ENCODE measurements at places on chromosomes 7 and 10.

GRCh38 chr7:150668472-150668911 is 17.0 kb upstream of the GIMAP2 start:
- peak; percentile 93 for DNase-seq

DNA sequence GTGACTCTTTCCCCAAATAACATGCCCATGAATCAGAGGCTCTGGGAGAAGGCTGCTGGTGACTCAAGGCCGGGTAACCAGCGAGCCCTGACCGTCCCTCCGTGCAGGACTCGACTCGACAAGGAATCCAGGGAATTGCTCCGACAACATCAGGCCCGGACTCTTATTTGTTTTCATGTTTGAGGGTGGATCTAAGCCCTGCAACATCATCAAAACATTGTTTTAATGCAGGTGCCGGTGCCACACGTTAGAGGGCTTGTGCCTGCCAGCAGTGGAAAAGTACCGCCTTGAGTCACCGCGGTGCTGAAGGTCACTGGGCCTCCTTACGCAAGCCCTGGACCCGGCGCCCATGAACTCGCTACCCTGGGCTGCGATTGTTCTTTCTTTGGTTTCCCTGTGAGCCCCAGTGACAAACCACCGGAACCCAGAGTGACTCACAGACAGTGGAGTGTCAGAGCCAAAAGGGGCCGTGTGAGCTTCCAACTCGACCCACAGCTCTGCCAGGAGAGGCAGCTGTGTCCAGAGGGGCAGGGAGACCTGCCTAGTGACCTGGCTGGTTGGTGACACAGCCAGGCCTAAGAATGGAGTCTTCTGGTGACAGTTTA is 139.4 kb upstream of the SHH start:
- DNase-seq = no peak

GRCh38 chr7:5755704-5756504 is 25.6 kb downstream of the RNF216 start:
- no peak for DNase-seq

DNA sequence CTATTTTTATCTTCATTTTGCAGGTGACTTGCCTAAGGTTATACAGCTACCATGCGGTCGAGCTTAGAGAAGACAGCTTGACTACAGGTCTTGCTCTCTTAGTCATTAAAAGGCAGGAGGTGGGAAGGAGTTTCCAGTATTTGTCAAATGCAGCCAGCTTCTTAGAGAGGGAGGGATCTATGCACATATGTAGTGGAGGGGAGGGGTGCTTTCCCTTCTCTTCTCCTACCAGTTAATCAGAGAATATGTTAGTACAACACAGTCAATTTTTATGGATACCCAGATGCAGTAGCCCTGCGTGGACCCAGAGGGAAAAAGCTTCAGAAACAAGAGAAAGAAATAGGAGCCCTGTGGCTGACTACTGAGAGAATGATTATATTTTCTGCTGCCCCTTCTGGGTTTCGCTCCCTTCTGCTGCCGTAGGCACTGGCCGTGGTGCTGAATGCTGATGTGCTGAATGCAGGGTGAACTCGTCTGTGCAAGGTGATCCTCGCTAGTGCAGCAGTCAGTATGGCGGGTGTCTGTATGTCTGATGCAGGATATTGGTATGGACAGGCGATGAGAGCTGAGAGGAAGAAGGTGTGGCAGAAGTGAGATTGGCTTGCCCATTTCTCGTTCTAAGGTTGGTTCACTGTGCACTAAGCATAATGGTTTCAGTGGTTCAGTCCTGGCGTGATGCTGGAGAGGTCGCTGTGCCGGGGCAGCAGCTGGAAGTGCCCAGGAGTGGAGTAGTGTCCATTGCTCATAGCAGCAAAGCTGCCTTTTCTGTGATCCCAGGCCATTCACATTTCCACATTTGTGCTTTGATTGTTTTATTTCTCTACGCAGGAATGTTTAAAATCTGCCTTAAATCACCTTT is 189.2 kb upstream of the PODXL start:
- no peak for DNase-seq

DNA sequence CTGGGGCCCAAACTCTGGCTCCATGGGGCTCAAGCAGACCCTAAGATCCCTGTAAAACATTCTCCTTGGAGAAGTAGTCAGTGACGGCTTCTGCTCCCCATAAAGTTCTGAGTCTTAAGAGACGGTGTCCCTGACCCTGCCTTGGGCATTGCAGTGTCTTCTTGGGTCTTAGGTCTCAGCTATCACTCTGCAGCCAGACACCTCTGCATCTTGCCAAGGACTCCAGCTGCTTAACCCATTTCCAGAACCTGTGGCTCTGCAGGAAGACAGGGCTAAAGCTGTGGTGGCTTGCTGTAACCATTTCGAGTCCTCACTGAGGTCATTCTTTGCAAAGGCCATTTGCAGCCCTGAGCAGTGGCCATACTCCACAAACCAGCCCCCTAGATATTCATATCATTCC is 337.1 kb upstream of the ZMIZ1 start:
- no peak for DNase-seq

- DNase-seq = peak; percentile 68
Observed at GRCh38 chr10:72340510-72341261, 14.0 kb downstream of the DNAJB12 start.

DNA sequence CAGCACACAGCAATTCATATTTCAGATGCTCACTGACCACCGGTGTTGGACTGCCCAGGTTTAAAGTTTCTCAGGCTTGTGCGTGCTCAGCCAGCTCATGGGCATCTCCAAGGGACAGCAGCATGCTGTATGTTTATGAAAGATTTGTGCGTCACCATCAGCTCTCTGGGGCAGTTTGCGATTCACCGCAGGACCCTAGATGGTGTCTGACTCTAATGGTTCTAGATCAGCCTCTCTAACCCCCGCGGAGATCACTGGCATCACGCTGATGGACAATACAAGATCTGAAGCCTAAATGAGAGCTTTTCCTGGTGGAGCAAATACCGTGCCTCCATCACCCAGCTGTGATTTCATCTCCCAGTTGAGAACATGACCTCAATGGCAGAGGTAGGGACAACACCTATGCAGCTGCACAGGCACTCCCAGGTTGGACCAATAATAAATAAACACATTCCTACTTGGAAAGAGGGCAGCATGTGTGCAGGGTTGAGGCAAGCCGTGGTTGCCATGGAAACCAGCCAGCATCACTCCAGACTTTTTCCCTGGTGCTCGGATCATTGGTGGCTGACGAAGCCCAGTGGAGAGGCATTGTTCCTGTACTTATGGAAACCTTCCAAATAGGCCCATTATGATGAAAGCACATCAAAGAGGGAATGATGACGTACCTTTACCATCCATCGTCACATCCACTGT is 253.6 kb downstream of the KCNMA1 start:
- no peak for DNase-seq

- DNase-seq = peak; percentile 7
Observed at GRCh38 chr10:92544296-92544695, 29.6 kb downstream of the IDE start.

- DNase-seq = no peak
Observed at GRCh38 chr10:125166658-125167057, 6.3 kb upstream of the CTBP2 start.

GRCh38 chr10:34528320-34528719 is 286.8 kb downstream of the PARD3 start:
- DNase-seq = no peak

- no peak for DNase-seq
Observed at GRCh38 chr7:47183862-47184590, 397.9 kb downstream of the TNS3 start.

GRCh38 chr10:117553142-117553814 is 10.7 kb downstream of the EMX2 start:
- no peak for DNase-seq

DNA sequence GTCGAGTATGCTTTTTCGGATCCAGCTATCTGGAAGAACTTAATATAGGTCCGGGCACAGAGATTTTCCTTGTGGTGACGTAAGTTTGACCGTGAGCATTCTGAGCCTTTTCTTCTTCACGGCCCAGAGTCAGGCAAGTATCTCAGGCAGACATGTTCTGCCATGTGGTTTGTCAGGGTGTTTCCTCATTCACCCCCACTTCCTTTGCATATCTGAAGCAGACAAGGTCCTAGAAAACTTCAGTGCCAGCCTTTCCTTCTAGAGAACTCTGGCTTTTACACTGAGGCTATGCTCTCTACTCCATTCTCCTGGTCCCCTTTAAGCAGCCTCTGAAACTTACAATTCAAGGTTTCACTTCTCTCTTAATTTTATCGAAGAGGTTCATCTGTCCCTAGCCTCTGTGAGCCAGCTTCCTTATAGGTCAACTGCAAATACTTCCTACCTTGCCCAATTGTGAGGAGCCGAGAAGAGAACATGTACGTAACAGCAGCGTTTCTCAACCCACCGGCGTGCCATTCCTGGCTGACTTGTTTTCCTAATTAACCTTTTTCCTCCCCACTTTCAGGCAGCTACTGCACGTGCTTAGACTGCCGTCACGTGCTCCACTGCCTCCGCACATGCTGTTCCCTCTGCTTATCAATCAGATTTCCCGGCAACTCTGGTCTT is 47.3 kb downstream of the CDCA7L start:
- peak; percentile 28 for DNase-seq

DNA sequence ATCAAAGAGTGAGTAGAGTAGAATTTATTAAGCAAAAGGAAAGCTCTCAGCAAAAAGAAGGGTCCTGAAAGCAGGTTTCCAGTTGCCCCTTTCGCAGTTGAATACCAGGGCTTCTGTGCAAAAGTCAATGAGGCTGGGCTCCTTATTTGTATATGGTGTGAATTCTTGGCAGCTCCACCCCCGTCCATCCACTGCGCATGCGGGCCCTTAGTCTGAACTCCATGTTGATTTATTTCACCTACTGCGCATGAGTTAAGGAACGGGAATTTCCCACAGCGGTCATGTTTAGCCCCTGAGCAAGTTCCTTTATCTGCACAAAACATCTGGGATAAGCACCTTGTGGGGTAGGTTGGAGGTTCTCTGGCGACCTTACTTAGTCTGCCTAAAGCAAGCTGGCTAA is 325.6 kb downstream of the ZWINT start:
- no peak for DNase-seq

- no peak for DNase-seq
Observed at GRCh38 chr10:1136268-1136667, 80.1 kb downstream of the WDR37 start.

- no peak for DNase-seq
Observed at GRCh38 chr7:37216923-37217322, 231.7 kb downstream of the ELMO1 start.

DNA sequence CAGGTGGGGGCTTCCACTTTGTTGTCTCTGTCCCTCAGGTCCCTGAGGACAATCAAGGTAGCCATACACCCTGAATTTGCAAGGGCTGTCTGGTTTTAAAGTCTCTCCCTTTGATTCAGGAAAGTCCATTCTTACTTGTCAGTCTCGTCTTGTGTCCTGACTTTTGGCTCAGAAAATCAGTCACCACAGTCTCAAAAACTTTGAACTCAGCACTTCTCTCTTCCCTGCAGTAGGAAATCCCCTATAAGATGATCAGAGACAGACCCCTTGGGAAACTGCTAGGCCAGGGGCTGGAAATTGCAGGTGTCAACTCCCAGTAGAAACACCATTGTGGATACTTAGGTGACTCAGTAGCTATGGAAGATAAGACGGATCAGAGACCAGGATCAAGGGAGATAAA is 73.1 kb downstream of the CDC123 start:
- DNase-seq = no peak

- no peak for DNase-seq
Observed at GRCh38 chr10:64142395-64142794, 621.2 kb downstream of the REEP3 start.

DNA sequence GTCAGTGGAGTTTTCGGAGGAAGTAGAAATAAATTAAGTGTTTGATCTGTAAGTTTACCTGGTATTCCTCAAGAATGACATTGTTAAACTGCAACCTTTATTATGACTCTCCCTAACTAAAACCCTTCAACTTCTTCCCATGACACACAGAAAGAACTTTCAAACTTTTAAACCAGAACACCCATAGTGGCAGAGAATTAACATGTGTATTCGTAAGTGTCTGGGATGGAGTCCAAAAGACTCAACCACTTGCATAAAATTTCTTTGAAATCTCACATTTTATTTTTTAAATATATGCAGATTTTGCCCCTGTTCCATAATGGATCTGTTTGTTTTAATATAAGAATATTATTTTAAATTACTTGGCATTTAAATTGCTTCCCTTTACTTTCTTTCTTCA is 54.6 kb upstream of the PLXNA4 start:
- DNase-seq = no peak

GRCh38 chr7:108066486-108066885 is 63.5 kb upstream of the LAMB1 start:
- DNase-seq = no peak

DNA sequence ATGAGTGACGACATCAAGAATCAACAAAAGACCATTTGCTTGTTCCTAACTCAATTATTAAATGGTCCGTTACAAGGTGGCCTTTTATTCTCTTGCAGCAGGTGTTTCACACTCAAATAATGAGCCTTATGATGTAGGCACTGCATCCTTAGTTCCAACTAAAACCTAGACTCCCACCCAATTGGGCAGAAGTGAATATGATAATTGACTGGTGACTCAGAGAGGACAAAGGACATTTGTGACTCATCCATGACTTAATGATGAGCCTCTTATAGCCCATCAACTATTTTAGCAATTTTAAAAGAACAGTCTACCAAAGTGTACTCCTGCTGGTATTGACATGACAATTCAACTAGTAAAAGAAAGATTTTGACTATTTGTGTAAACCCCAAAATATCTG is 1027.8 kb upstream of the PHF14 start:
- no peak for DNase-seq

DNA sequence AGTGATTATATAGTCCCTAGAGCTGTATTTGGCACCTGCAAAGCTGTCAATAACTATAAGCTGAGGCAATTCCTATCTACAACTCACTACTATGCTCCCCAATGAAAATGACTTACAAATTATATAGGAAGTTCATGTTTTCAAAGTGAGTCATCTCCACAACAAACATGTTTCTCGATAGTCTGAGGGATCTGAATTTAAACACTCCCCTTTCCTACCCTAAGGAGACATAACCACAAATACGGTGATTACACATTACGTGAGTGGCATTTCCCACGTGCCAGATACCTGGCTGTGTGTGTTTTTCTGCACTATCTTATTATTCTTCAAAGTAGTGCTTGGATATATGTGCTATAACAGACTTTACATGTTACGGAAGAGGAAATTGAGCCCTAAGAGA is 122.5 kb upstream of the C1QL3 start:
- no peak for DNase-seq

- no peak for DNase-seq
Observed at GRCh38 chr10:32846974-32847373, 111.1 kb downstream of the ITGB1 start.

GRCh38 chr7:26688388-26688787 is 176.0 kb downstream of the SKAP2 start:
- no peak for DNase-seq

GRCh38 chr7:73522105-73522872 is at the start of gene BAZ1B:
TSS of gene BAZ1B (minus strand) at chr7:73522293. CDS start at chr7:73521933, 360 bp downstream.
- peak; percentile 99 for DNase-seq

DNA sequence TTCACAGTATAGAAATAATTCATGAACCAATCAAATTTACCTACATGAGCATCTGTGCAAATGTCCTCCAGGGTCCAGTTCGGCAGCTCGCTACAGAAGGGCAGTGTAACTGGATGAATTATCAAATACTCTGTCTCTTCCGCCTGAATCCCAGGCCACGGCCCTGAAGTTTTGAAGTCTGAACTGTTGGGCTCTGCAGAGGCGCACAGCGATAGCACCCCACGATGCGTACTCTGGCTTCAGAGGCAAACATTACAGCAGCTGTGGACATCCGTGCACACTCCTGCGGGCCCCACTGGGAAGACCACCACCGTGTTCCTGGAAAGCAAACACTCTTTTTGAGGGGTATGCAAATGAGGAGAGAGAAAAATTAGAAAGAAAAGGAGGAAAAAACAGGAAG is 259.8 kb upstream of the TCERG1L start:
- DNase-seq = no peak

GRCh38 chr7:7650682-7651206 is 10.2 kb downstream of the UMAD1 start:
- DNase-seq = no peak

Data from CD4-positive, alpha-beta T cell treated with Interleukin-4 for 4 hours (primary cell).